T-helper 9 cell (primary cell): ENCODE measurements at places on chromosomes 11 and 22.

DNA sequence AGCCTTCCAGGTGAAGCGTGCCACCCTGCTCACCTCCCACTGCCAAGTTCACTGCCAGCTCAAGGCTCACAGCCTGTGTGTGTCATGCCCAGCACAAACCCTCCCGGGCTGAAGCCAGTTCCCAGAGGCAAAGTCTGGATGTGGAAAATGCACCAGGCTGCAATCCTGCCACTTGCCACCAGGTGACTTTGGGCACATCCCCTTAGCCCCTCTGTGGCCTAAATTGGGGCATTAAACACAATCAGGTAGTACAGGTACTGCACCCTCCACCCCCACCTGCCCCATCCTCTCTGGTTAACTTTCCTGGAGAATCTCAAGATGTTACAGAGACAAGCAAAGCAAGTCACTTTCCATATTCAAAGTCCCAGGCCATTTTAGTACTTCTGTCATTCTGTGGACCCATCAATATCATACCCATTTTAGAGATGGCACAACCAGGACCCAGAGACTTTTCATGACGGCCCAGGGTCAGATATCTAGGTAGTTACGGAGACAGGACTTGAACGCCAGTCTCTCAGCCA, 1.8 kb upstream of the RASD2 start:
- DNase-seq = peak; percentile 13

DNA sequence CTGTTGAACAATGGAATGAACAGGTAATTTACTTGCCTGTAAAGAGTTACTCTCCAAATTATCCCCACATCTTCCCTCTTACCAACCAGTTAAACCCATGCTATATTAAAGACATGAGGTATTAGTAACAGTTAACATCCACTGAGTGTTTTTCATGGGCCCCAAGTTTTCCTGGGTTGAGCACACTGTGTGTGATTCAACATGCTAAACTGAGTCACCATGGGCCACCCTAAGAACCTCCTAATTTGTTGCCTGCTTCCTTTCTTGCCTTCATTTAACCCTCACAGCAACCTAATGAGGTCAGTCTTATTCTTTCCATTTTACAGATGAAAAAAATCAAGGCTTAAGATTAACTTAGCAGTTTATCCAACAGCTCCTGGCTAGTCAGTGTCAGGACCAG, 51.0 kb downstream of the GALNT18 start:
- DNase-seq = no peak

DNA sequence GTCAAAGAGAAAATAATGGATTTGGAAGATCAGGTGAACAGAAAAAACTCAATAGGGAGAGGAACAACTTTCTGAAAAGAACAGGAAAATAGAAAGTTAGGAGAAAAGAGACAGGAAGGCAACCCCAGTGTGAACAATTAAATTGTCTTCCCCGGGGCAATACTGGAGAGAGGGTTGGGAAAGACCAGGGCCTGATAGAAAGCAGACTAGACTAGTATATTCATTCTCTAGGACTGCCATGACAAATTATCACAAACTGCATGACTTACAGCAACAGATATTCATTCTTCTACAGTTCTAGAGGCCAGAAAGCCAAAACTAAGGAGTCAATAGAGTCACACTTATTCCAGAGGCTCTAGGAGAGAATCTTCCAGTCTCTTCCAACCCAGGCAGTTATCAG, 482.8 kb downstream of the SOX6 start:
- no peak for DNase-seq

DNA sequence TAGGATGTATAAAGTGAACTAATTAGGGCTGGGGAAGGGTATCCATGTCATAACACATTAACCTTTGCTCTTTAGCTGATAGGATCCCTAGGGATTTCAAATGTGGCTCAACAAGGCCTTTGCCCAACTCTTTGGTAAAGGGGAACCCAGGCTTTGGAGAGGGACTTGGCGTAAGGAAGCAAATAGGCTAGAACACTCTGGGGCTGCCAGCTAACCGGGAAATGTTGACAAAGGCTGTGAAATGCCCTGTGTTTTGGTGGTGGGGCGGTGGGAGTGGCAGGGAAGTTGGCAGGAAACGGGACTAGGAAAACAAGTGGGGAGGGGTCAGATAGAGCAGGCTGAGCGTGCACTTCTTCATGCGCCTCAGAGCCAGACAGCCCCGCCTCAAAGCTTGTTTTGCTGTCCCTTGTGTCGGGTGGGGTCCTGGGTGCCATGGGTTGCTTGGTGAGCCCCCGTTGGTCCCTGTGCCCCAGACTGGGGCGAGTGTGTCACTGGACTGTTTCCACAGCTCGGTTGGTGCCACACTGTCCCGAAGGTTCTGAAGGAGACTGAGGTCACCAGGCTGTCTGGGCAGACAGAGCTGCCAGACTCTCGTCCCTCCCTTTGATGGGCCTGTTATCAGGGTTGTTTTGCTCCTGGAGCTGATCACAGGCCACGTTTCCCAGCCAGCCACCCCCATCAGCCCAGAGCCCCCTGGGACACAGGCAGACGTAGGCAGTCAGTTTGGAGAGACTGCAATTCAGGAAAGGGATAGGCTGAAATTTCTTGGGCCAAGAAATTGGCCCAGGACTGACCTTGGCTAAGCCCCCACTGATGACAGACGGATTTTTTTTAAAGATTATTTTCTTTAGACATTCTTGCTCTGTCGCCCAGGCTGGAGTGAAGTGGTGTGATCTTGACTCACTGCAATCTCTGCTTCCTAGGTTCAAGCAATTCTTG, 19.6 kb downstream of the KCTD21 start:
- DNase-seq = no peak

- DNase-seq = no peak
Observed at GRCh38 chr22:19901577-19902244, 39.9 kb upstream of the COMT start.

DNA sequence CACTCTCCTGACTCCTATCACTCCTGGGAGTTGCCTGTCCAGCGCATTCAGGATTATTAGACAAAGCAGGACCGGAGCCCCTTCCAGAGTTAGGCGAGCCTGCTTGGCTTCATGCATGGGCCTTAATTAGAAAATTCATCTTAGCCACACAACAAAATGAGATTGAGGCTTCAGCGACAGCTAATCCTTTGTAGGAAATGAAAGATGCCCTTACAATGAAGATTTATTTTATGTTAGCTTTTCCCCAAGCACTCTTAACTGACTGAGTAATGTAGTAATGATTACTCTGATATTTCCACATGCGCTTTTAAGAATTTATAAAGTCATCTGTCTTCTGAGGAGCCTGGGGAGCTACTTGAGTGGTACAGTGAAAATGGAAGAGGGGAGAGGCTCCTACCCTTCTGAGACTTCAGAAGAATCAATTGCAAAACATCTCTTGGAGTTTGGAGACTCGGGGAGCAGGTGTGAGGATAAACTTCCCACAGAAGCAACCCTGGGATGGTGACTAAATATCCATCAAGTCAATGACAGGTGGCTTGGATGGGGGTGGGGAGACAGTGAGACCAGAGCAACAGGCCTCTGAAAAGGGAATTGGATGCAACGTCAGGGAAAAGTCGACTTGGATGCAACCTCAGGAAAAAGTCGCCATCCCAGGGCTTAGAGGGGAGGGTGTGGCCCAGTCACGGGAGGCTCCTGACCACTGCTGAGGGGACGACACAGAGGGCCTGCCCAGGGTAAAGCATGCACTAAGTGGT, 434.5 kb upstream of the B3GAT1 start:
- DNase-seq = no peak

DNA sequence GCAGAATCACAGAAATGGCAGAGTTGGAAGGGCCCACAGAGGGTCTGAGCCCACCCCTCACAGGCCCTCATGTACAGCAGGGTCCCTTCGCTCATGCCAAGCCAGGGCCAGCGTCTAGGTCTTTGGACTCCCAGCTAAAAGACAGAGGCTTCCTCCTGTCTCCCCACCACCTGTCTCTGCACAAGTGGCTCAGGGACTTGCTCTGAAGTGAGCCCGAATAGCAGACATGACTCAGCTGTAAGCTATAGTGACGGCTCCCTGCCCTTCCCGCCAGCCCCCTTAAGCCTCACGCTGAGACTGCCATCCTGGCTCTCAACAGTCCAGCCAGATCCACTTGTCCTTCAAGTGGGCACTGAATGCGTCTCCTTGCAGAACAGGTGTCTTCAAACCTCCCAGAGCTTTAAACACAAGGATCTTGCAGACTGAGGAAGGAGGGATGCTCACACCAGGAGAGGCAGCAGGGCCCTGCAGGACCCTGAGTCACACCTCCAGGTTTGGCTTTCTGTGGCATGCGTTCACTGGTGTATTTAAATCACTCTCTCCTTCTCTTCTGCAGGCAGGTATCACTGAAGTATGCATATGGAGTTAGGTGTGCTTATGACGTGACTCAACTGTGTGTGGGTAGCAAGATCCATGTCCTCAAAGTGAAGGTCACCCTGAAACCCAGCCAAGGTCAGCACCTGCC, 154.9 kb downstream of the CACNA1I start:
- DNase-seq = no peak

- no peak for DNase-seq
Observed at GRCh38 chr11:63537293-63538101, 889 bp downstream of the PLAAT4 start.

GRCh38 chr11:16881074-16881709, 133.0 kb downstream of the PLEKHA7 start:
- DNase-seq = no peak

DNA sequence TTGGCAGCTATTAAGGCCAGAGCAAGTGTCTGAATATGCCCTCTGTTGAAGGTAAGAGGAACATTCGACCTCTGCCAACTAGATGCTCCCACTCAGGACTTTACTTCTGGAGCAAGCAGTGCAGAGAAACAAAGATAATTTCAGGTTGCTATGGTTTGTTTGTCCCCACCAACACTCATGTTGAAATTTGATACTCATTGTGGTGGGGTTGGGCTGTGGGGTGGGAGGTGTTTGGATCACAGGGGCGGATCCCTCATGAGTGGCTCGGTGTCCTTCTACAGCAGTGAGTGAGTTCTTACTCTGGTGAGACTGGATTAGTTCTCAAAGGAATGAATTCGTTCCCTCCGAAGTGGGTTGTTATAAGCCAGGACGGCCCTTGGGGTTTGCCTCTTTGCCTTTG, 12.0 kb downstream of the OR8A1 start:
- DNase-seq = no peak

DNA sequence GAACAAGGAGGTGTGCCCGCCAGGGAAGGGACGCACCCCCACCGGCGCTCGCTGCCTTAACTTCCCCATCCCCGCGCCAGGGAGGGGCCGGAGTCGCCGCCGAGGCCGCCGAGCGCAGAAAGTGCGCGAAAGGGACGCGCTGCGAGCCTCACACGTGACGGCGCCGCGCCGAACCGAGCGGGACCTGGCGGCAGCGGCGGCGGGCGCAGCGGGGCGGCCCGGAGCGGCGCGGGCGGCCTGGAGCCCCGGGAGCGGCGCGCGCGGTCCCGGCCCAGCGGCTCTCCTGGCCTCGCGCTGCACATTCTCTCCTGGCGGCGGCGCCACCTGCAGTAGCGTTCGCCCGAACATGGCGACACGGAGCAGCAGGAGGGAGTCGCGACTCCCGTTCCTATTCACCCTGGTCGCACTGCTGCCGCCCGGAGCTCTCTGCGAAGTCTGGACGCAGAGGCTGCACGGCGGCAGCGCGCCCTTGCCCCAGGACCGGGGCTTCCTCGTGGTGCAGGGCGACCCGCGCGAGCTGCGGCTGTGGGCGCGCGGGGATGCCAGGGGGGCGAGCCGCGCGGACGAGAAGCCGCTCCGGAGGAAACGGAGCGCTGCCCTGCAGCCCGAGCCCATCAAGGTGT, at the start of gene SORL1:
SORL1 (plus strand) TSS at position 329 of the 623 bp plus-strand sequence; CDS start at position 347, 18 bp downstream.
- peak; percentile 61 for DNase-seq

- DNase-seq = no peak
Observed at GRCh38 chr11:120929090-120929489, 94.8 kb upstream of the TBCEL start.

DNA sequence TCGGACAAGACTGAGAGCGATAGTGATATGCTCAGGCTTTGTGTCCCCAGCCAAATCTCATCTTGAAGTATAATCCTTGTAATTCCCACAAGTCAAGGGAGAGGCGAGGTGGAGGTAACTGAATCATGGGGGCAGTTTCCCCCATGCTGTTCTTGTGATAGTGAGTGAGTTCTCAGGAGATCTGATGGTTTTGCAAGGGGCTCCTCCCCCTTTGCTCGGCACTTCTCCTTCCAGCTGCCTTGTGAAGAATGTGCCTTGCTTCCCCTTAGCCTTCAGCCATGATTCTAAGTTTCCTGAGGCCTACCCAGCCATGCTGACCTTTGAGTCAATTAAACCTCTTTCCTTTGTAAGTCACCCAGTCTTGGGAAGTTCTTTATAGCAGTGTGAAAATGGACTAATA, 7.5 kb upstream of the FOLR2 start:
- no peak for DNase-seq

DNA sequence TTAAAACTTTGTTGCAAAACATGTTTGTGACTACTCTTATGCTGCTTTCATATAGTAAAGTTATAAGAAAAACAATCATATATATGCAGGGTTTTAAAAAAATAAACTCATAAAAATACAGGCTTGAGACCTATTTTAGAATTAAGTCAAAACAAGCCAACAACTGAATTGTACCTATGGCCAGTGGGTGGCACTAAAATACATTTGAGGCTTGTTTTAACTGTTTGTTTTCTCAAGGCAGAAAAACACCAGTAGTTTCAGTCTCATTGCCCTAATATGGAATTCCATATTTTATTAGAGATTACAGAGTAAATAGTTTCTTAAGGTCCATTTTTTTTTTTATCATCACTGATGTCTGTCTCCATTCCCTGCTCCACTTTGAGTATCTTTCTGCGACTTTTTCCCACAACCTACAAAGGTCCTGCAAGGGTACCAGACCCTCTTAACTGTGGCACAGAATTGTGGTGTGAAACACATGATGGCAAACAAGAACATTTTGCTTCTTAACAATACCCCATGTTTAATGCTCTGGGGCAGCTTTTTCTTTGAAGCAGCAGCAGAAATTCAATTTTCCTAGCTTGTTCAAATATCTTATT, 8.5 kb upstream of the CCDC89 start:
- DNase-seq = no peak

DNA sequence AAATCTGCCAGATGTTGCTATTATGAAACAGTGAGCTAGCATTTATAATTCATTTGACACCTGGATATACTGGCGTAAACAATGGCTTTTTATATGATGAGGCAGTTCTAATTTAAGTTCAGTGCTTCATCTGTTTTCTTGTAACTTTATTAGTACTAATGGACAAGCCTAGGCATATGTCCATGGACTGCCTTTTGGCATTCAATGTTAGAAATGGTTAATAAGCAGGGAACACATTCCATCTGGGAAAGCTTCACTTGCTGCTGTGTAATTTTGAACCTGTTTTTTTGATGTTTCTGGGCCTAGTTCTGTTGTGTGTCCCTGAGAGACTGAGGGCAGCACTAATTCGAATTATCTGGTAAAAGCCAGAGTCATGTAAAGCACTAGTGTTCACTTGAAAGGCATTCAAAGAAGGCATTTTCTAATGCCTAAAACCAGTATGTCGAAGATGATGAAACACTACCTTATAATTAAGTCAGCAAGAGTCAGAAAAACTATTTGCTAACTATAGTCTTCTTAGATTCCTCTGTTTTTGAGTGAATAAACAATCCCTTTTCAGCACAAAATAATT, 138.5 kb downstream of the SWAP70 start:
- DNase-seq = no peak

GRCh38 chr22:19853058-19853878, 1.4 kb downstream of the GNB1L start:
- DNase-seq = no peak

GRCh38 chr22:47357086-47357485, 594.6 kb downstream of the TBC1D22A start:
- no peak for DNase-seq

GRCh38 chr11:130522284-130522961, 74.0 kb downstream of the ADAMTS15 start:
- no peak for DNase-seq

GRCh38 chr11:32044158-32044863, 46.6 kb upstream of the RCN1 start:
- DNase-seq = no peak

GRCh38 chr11:47234669-47235100, 13.9 kb downstream of the ACP2 start:
- DNase-seq = peak; percentile 54

- no peak for DNase-seq
Observed at GRCh38 chr22:33575041-33575440, 345.2 kb downstream of the LARGE1 start.
